ENCODE measurements at places on chromosomes 11 and 22.
A peak's percentile ranks its signal among the peaks of the same experiment; 100 is the strongest.

GRCh38 chr11:35917676-35918075 is 26.2 kb upstream of the LDLRAD3 start:
- no peak for DNase-seq

- DNase-seq: no peak
Measured at GRCh38 chr11:130787092-130787616, 129.1 kb downstream of the SNX19 start.

- DNase-seq: no peak
Measured at GRCh38 chr11:80194625-80195024, 753.8 kb upstream of the TENM4 start.

DNA sequence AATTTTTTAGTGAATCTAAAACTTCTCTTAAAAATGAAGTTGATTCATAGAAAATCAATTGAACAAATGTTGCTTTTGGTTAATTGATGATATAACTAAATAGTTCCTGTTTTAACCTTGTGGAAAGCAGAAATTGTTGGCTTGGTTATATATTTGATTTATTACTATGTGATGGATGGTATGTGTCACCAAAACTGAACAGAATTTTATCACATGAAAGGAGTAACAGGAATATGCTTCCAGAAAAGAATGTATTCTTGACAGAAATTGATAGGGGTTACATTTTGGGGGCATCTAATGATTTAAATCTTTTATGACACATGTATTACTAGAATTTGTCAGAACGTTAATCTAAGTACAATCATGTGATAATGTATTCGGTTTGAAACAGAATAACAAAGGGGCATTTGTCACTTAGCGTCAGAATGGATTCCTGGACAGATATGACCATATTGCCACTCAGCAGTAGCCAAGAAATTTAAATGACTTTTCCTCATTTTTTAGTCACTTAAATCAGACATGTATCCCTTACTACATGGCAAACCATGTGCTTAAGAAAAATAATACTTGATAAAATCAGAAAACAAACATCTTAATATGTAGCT is 295.2 kb downstream of the GRM5 start:
- DNase-seq: no peak

DNA sequence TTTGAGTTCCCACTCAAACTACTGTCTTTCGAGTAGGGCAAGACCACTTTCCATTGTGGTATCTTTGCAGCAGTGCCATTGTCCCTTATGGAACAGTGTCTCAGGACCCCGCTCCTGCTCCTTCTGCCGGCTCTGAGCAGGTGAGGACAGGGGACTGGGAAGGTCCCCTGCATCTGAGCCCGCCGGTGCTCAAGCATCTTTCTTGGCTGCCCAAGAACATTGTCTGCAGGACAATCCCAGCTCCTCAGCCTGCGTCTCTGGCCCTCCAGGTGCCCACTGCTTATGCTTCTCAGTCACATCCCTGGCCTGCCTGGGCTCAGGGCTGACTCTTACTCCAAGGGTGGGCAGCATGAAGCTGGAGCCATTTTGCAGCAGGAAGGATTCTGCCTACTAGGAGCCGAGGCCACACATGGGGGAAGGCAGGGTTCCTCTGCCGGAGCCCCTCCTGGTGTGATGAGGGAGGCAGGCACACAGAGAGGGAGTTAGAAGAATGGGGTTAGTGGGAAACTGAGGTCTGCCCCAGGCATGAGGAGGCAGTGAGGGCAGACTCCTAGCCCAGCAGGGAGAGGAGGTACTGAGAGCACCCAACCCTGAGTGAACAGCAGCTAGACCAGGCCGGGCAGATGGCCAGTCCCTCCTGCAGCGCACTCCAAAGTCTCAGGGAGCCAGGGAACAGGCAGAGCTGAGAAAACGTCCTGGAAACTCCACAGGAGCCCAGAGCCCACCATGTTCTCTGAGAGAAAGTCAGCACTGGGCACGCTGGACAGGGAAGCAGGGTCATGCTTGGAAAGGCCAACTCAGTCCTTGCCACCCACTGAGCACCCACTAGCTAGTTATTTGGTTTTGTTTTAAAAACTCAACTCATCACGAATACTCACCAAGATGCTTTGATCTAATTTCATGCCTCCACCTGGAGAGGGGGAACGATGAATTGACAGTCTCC is 7.5 kb upstream of the PPARA start:
- no peak for DNase-seq

- no peak for DNase-seq
Measured at GRCh38 chr11:57370251-57370650, 10.7 kb downstream of the PRG3 start.

GRCh38 chr11:117836077-117836960 is 11.8 kb upstream of the FXYD2 start:
- no peak for DNase-seq

DNA sequence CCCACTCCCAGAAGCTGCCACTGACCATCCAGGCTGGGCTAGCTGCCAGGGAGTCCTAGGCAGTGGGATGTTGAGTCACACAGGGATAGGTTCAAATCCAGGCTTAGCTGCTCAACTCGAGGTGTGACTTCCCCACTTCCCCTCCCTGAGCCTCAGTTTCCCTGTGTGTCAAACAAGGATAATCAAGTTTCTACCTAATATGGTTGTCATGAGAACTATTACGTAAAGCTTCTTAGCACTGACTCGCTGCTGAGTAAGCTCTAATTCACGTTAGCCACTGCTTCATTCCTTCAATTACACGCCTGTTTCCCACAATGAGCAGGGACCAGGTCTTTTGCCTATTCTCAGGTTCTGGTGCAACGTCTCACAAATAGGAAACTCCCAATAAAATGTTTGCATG is 67.7 kb downstream of the SEZ6L start:
- no peak for DNase-seq

DNA sequence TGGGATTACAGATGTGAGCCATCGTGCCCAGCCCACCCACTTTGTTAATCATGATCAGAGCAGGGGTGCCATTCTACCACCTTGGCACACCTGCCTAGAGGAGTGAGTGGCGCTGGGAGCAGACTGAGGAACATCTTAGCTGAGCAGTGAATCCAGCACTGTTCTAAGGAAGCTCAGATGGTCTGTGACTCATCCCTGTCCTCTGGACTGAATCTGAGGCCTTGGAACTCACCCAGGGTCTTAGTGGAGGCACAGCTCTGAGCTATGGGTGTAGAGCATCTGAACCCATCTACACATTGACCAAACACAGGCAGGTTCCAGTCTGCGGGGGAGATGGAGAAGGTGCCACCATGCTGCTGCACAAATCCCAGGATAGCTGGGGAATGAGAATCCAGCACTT is 14.9 kb downstream of the PGAP2 start:
- no peak for DNase-seq

DNA sequence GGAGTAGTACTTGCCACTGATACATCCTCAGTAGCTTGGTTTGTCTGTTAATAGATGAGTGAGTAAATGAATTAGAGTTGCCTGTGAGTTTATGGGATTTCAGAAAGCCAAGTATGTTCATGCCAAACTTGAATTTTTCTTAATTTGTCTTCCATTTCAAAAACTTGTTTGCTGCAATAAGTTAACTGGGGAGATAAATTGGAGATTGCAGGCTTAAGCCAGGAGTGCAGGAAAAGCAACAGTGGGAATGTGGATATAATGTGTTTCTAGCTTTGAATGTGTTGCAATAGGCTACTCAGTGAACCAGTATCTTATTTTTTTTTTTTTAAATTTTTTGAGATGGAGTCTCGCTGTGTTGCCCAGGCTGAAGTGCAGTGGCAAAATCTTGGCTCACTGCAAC is 8.2 kb downstream of the OSBP2 start:
- DNase-seq: no peak

GRCh38 chr22:23187871-23188700 is 7.8 kb downstream of the BCR start:
- no peak for DNase-seq

GRCh38 chr11:79371152-79371551 is 69.7 kb downstream of the TENM4 start:
- no peak for DNase-seq

DNA sequence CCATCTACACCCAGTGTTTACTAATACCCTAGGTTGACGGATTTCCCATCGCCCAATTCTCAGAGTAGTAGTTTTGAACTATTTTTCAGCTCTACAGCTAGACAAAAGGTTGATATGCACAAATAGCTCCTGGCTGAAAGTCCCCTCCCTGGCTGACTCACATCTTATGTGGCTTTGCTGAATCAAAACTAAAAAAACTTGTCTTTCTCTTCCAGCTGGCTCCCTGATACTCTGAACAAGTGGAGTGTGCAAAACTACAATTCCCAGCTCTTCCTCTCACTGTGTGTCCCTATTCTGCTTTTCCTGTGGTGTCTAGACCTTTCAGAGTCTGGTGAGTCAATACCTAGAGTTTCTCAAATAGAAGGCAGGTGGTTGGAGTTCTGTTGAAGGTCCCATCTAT is 12.7 kb upstream of the LARGE1 start:
- DNase-seq: no peak

DNA sequence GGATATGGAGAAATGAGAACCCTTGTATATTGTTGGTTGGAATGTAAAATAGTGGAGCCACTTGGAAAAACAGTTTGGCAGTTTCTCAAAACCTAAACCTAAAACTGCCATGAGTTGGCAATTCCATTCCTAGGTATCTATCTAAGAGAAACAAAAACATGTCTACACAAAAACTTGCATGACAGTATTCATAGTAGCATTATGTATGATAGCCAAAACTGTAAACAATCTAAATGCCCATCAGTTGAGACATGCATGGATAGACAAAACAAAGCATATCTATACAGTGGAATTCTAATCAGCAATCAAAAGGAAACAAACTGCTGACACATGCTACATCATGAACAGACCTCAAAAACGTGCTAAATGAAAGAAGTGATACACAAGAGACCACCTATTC is 34.9 kb downstream of the TRAF6 start:
- DNase-seq: no peak

DNA sequence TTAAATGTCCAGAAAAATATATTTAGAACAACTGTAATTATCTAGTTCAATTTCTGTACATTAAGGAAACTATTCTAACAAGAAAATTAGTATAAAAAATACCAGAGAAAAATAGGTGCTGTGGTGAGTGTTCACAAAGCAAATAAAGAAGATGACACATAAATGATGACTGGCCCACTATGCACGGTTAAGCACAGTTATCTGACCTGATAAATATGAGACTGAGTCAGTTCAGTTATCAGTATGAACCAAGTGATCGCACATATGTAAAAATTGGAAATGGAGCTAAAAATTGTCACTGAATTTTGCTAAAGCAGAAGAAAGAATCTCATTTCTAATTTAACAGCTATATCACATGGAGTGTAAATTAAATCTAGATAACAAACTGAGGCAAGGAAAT is 18.8 kb upstream of the MAML2 start:
- no peak for DNase-seq

- no peak for DNase-seq
Measured at GRCh38 chr11:44382118-44382517, 72.2 kb upstream of the ALX4 start.

- no peak for DNase-seq
Measured at GRCh38 chr22:31477329-31477728, 12.3 kb downstream of the EIF4ENIF1 start.

DNA sequence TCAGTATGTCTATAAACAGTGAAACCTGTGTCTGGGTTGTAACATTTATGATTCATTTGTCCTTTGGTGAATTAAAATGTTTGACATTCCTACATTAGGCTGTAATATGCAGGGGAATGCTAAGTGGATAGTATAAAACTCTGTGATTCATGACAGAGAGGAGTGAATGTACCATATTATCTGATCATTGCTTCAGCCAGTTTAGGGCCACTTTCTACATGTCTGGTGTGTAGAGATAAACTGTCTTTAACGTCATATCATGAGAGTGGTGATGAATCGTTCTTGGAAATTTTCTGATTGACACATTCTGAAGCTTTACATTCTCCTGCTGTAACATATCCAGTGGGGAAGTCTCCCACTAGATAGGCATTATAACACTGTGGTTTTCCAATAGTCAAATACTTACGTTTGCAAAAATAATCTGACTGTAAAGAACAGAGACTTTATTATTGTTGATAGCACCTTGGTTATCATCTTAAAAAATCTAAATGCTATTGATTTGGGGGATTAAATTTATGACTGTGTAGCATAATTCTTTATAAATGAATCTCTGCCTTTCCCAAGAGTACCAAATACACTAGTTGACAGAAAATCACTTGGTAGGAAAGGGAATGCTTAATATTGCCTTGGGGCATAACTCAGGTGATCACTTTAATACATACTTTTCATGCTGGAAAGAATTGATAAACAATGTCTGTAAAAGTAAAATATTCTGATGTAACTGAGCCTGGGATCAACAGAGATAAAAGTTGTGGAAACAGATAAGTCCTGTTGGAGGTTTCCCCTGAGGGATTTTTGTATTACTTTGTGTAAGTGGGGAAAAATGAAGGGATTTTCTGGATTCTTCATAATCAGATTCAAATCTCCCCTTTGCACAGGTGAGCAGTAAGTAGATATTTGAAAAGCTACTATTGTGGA is 427.9 kb downstream of the JRKL start:
- no peak for DNase-seq

GRCh38 chr11:36699271-36699670 is 101.2 kb upstream of the RAG2 start:
- DNase-seq: no peak

- DNase-seq: no peak
Measured at GRCh38 chr22:38106814-38107578, 3.5 kb downstream of the BAIAP2L2 start.

DNA sequence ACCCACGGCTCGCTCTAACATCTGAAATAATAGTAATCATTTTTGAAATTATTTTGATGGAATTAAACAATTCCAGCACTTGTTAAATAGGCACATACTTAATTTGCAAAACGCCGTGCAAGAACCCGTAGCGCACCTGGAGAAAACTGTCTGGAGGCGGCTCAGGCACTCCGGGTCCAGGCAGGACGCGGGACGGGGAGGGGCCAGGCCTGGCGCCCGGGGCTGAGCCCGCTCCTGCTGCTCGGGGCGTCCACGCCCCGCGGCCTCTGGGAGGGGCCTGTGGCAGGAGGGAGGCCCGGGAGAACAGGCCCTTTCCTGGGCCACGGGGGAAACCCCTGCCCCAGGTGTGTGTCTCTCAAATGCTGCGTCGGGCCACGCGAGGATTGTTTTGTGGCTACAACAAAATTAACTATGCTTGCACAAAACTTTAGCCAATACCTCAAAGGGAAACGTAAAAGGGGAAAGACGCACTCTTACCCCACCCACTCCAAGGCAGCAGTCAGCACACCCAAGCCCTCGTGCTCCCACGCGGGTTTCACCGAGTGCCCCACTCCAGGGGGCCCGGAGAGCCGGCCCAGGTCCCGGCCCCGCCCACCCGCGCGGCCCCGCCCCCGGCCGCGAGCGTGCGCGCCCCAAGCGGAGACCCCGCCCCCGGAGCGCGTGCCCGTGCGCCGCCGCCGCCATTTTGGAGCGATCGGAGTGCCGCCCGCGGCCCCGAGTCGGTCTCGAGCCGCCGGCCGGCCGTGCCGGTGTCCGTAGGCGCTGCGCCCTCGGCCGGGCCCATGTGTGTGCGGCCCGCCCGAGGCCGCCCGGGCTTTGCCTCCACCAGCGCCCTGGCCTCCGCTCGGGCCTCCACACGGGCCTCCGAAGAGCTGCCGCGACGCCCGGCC is at the start of gene PPP6R2:
Gene PPP6R2 (plus strand): TSS at position 677 of the 890 bp plus-strand sequence. CDS start 50,582 bp downstream, outside the sequence.
- DNase-seq: peak; percentile 77

GRCh38 chr22:48778308-48779195 is 1049.1 kb downstream of the BRD1 start:
- DNase-seq: no peak
